ENCODE measurements at places on chromosomes 1 and 21.

DNA sequence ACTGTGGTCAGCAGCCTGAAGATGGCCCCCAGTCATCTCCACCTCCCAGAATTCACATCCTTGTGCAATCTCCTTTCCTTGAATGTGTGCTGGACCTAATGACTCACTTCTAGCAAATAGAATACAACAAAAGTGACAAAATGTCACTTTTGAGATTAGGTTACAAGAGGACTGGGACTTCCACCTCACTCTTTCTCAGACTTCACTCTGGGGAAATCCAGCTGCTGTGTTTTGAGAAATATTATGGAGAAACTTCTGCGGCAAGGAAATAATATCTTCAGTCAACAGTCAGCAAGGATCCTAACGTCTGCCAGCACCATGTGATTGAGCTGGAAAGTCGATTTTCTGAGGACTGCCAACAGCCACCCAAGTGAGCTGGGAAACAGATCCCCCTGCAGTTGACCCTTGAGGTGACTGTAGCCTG is 70.5 kb upstream of the GADD45A start:
- DNase-seq, result no peak

DNA sequence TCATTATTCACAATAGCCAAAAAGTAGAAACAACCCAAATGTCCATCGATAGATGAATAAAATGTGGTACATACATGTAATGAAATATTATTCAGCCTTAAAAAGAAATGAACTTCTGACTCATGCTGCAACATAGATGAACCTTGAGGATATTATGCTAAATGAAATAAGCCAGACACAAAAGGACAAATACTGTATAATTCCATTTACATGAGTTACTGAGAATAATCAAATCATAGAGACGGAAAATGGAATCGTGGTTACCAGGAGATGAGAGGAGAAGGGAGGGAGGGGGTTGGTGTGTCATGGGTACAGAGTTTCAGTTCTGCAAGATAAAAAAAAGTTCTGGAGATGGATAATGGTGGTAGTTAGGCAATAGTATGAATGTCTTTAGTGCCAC is 184.1 kb downstream of the PSMG1 start:
- DNase-seq, result no peak

GRCh38 chr1:61461406-61462384 is 263.2 kb downstream of the TM2D1 start:
- no peak for DNase-seq

DNA sequence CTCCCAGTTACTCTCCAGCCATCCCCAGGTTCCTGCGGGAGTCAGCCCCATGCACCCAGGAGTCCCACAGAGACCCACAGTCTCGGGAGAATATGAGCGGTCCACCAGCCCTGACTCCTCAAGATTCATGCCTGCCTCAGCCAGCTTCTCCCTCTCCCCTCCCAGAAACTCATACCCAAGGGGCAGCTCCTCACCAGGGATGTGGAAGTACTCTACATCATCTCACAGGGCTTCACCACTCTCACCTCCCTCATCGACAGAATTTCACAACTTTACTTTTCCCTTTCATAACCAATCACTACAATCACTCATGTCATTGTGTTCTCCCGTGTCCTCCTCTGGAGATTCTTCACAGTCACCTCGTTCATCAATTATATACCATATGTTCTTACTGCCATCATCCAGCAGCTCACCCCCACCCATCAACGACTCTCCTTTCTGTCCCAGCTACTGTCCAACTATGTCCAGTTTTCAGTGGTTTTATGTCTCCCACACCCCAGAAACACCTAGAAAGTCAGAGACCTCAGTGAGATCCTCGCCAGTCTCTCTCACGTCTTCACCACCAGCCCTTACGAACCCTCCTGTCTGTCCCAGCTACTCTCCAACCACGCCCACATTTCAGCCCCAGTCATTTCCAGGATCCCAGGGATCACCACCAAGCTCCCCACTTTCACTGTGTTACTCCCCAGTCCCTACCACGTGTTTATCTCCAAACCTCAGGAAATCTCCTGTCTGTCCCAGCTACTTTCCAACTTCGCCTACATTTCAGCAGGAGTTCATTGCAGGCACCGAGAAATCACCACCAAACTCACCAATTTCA is 1530.1 kb upstream of the TPTE start:
- DNase-seq, result peak; percentile 60

DNA sequence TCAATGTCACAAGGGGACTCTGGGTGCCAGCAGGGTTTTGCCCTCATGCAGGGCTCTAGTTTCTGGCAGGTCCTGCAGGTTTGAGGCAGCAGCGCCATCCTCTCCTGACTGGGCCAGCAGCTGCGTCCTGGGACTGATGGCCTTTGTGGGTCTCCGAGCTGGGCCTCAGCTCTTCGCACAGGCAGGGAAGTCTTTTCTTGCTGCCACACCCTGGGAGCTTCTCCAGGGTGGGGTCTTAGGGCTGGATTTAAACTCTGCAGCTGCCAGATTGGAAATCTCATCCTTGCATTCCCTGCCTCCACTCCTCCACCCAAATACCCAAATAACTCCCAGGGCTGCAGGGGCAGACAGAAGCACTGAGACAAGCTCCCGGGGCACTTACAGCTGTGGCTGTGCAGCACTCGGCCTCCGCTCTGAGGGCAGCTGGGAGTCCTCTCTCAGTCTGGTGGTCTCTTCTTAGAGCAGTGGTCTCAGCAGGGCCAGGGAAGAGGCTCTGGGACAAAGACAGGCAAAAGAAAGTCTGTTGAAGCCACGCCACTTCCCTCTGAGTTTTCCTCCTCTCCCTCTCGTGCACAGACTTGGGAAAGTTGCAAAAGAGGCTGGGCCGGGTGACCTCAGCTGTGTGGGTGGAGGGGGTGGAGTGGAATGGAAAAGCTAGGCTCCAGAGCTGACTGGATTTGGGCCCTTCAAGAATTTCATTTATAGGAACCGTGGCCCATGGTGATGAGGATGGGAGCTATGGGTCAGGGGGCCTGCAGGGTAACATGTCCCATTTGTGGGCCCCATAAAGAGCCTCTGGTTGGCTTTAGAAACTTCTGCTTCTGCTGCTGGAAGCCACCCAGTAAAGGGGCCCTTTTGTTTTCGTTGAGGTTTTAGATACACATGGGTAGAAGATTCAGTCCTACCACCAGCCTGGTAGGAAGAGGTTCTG is at the start of gene RAB7B:
Gene RAB7B (minus strand): TSS at position 525 of the 931 bp plus-strand sequence. CDS start 9,260 bp downstream, outside the sequence.
- peak; percentile 85 for DNase-seq

GRCh38 chr1:24948079-24948827 is 18.2 kb upstream of the RUNX3 start:
- DNase-seq, result no peak

- DNase-seq, result no peak
Observed at GRCh38 chr1:246182149-246182851, 324.8 kb downstream of the SMYD3 start.

DNA sequence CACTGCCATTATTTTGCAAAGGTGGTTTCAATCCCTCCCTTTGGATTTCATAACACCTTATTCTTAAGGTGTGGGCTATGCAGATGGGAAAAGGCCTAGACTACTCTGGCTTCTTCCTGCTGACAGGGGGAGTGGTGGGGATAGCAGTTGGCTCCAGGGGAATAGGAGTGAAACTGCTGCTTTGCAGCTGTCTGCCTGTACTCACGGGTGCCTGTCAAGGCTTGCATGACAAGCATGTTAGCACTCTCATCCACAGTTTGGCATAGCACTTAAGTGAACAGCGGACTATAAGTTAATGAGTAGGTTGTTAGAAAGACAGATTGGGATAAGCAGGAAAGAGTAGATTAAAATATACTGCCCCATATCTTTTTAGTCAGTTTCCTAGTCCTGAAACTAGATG is 287.5 kb upstream of the DAB1 start:
- no peak for DNase-seq

DNA sequence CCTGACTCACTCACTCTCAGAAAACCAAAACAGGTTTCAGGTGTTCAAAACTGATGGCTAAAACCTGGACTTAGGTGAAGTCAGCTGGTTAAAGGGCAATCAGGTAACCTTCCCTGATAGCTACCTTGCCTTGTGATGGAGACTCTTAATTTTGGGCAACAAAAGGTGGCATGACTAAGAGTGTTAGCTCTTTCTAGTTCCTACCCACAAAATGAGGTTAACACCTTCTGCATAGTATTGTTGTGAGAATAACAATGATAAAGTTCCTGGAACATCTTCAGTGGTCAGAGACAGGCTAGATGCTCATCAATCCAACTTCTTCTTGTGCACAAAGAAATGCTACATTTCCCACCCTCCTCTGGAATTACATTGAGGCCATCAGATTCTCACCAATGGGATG is 214.8 kb downstream of the ZNF648 start:
- DNase-seq, result no peak

GRCh38 chr1:57164584-57164983 is 198.8 kb upstream of the C8B start:
- DNase-seq, result no peak

DNA sequence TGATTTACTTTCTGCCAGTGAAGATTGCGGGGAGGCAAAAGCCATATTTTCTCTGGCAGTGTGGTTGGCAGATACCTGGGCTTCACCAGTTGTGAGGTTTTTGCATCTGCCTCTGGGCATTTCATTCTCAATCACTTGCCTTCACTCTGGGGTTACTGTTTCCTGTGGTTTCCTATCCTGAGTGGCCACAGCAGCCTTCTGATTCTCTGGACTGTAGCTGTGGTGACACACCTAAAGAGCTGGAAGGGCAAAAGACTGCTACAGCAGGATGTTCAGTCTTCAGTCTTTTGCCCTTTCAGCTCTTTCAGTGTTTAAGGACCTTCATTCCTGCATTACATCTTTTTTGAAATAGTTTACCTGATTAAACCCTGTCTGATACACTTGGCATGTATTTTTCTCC is 50.5 kb upstream of the GPR52 start:
- DNase-seq, result no peak

GRCh38 chr21:46033410-46034400 is 52.1 kb downstream of the COL6A1 start:
- no peak for DNase-seq

DNA sequence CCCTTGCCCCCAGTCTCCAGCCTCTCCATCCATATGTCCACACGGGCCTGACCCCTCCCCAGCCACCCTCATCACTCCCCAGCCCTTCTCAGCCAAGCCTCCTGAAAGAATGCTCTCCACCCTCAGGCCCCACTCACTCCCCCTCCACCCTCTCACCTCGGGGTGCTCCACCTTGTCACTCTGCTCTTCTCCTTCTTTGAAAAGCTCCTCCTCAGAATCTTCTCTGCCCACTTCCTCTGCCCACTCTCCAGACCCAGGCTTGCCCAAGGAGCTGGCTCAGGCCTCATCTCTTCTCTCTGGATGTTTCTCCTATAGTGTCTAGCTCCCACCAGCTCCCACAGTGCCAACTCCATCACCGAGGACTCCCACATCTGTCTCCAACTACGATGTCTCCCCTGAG is 13.9 kb downstream of the COL8A2 start:
- no peak for DNase-seq

DNA sequence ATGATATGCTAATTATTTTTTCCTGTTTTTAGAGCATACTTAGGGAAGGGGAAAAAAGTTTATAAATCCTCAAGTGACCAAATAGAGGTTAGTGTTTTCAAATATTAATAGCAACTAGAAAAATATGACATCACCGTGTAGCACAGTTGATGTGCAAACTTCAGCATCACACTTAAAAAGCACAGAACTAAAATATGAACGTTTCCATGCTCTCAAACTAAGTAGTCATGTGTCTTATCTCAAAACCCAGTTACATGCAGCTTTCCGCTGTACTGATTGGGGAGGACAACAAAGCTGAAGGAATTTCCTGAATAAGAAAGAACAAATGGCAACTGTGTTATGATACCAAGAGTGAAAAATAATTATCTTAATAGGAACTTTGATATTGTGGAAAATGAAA is 903.7 kb downstream of the ADGRL2 start:
- no peak for DNase-seq

- DNase-seq, result no peak
Observed at GRCh38 chr1:98975113-98975512, 29.5 kb downstream of the PLPPR5 start.

GRCh38 chr1:221670081-221670480 is 71.8 kb downstream of the DUSP10 start:
- no peak for DNase-seq

DNA sequence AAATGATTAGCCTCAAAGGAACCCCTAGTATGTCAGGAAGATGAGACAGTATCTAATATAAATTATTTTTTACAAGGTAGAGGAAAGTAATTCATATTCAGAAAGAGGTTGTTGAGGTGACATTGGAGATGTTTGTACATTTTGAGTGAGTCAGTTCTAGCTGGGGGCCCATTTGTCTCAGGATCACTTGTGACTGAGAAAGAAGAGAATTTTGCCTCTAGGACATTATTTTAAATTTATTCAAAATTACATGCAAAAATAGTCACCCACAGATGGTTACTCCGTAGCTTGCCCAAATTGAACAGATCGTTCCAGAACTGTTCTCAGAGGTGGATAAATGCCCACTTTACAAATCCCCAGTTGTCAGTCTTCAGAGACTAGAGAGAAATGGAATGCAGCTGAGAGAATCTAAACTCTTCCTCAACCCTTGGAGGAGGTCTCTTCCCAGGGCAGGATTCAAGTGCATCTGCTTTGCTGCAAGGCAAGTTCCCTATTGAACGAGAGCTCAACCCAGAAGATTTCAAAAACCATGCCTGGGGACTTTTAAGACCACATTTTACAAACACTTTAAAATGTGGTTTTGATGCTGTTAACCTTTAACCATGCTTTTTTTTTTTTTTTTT is 987.8 kb upstream of the ADAMTS5 start:
- DNase-seq, result no peak

DNA sequence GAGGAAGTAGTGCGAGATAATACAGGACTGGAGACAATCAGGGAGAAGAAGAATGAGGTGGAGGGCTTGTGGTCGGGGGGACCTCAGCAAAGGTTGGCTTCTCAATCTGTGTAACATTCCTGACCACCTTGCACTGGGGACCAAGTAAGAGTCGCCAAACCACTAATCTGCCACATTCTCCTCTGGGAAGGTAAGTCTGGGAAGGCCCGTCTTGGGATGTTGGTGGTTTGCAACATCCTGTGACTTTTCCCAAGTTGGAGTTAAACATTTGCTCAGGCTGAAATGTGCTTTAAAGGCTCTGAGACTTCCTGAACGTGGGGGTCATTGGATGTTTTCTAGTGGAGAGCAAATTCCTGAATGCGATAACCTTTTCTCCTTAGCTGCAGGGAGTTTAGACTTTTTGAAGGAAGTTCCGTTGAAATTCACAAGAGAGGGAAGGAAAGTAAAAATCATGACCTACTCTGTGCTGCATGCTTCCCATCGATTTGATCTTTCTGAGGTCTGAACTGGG is 325.9 kb downstream of the RPS6KC1 start:
- DNase-seq, result no peak

GRCh38 chr1:81414488-81415015 is 386.2 kb upstream of the ADGRL2 start:
- DNase-seq, result peak; percentile 83
